ENCODE measurements at places on chromosomes 7 and 10. TPM values are rescaled to one million over a fixed set of nuclear protein-coding genes. Genes with fewer than 3 reads are reported as not detected.

The FAM25G gene
- 0.63 TPM for total RNA-seq

The CALHM2 gene
- 34.8 TPM for total RNA-seq

The MINDY4 gene
- total RNA-seq, result not detected

The PLEKHA8 gene
- 26.2 TPM for total RNA-seq

The SLC18A3 gene
- total RNA-seq, result not detected

The FAM221A gene
- 1.5 TPM for total RNA-seq

The ADCY1 gene
- not detected for total RNA-seq

The SAP25 gene
- total RNA-seq, result 0.30 TPM

The TNPO3 gene
- total RNA-seq, result 80.2 TPM

The ZCCHC24 gene
- 53.1 TPM for total RNA-seq

The CLDN15 gene
- total RNA-seq, result 6.4 TPM

The KIF11 gene
- total RNA-seq, result 70.5 TPM

The STAMBPL1 gene
- 4.7 TPM for total RNA-seq

GRCh38 chr7:134722786-134723322 lies 56.6 kb upstream of the CALD1 start:
- H3K4me1 ChIP-seq, result no peaks in the 10 kb centered on the region
- H3K27me3 ChIP-seq, result no peaks in the 10 kb centered on the region
- H3K27ac ChIP-seq, result no peak overlapping the region
- no peak overlapping the region for H3K4me3 ChIP-seq
- no peaks in the 10 kb centered on the region for H3K36me3 ChIP-seq
- DNase-seq, result no peak

DNA sequence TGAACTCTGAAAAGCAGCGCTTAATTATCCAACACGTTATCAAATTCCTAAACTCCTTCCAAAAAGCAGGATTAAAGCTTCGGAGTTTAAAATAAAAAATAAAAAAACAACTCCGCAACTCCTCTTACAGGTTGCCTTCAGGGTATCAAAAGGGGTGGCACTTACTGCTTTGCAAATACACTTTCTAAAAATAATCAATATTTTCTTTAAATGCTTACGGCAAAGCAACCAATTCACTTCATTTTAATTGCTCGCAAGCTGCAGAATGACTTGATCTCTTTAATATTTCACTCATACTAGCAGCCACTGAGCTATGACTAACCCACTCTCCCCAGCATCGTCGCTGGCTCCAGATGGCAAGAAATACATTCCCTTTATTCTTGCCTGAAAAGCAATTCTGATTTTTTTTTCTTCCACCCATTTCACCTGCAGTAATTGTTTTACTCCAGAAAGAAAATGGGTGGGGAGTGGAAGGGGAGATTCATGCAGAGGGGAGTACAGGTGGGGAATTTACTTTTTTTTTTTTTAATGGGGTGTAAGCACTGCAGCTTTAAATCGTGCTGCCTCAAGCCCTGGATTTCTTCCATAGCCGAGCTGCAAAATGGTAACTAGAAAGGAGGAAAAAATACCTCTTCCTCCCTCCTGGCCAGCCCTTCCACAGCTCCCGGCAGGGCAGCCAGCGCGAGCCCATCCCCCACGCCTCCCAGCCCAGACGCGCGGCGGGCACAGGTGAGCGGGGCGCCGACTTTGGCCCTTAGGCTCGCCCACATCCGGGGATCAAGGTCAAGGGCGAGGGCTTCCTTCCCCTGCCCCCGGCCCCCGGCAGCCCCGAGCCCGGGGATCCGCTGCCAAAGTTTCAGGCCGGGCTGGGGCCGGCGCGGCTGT lies 54.2 kb upstream of the FHIP2A start:
- peaks cover 6% of the 10 kb centered on the region for H3K4me1 ChIP-seq
- H3K27me3 ChIP-seq, result peaks cover 23% of the 10 kb centered on the region
- peak overlapping the region; percentile 40 for H3K4me3 ChIP-seq
- H3K36me3 ChIP-seq, result no peaks in the 10 kb centered on the region

DNA sequence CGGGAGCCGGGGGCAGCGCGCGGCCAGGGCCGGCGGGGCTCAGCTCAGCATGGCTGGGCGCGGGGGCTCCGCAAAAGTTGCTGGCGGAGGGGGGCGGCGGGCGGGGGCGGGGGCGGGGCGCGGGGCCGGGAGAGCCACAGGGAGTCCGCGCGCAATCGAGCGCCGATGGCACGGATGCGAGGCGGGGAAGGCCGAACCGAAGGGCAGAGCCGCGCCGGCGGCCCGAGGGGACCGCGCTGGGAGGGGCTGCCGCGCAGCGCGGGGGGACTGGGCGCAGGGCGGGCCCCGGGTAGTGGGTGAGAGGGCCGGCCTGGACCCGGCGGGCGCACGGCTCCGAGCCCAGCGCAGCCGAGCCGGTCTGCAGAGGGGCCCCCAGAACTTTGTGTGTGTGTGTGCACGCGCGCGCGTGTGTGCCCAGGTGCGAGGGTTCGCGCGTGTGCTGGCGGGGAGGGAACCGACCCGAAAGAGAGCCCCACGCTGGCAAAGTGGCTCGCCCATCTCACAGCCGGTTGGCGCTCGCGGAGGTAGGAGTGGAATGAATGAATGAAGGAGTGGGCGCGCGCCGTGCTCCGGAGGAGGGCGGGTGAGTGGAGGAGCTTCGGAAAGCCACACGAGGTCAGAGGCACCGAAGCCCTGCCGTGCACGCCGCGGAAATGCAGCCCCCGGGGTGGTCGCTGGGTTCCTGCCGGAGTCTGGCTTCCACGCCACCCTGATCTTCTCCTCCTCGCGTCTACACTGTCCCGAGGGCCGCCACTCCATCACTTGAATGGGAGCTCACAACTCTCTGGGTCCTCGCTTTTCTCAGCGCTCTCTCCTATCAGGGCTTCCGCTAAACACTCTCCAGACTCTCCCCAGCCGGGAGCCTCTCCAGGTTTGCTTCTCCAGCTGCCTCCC lies at the start of gene HIPK2:
TSS of gene HIPK2 (minus strand) at position 51 of the 894 bp plus-strand sequence. CDS start 375 bp downstream, outside the sequence.
- DNase-seq, result peak; percentile 85
- H3K4me1 ChIP-seq, result no peaks in the 10 kb centered on the region
- peak within 1 kb of the TSS; percentile 41 for H3K27ac ChIP-seq
- 0 out of 2 replicates have a peak, but pooled peaks cover 6% of the 10 kb centered on the region for H3K36me3 ChIP-seq
- H3K4me3 ChIP-seq, result peak within 1 kb of the TSS; percentile 99

DNA sequence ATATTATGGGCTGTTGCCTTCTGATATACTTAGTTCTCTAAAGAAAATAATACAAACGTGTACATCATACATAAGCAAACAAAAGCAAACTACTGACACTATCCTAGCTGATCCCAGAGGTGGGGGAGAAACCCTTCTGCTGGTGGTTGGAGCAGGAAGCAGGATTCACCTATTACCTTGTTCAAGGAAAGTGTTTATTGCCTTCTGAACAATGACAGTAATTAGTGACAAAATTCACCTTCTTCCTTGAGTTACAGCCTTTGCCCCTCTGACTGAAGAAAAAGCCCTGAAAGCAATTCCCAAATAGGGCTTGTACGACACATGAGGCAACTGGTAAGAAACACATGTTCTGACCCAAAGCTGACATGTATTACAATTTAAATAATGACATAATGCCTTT lies 118.8 kb upstream of the AKR1E2 start:
- no peak overlapping the region for H3K4me3 ChIP-seq
- H3K27me3 ChIP-seq, result no peaks in the 10 kb centered on the region
- H3K27ac ChIP-seq, result no peak overlapping the region
- no peaks in the 10 kb centered on the region for H3K36me3 ChIP-seq
- DNase-seq, result no peak

GRCh38 chr7:8411103-8411502 lies 22.3 kb upstream of the NXPH1 start:
- H3K27ac ChIP-seq, result no peak overlapping the region
- no peak overlapping the region for H3K4me3 ChIP-seq
- no peaks in the 10 kb centered on the region for H3K36me3 ChIP-seq
- DNase-seq, result no peak

- no peak for DNase-seq
- no peak overlapping the region for H3K27ac ChIP-seq
- peaks cover 8% of the 10 kb centered on the region for H3K4me1 ChIP-seq
- H3K27me3 ChIP-seq, result no peaks in the 10 kb centered on the region
- peak overlapping the region; percentile 84 for H3K4me3 ChIP-seq
- peaks cover 5% of the 10 kb centered on the region for H3K36me3 ChIP-seq
Observed at GRCh38 chr7:27171637-27172314, 2.3 kb downstream of the HOXA10 start.

DNA sequence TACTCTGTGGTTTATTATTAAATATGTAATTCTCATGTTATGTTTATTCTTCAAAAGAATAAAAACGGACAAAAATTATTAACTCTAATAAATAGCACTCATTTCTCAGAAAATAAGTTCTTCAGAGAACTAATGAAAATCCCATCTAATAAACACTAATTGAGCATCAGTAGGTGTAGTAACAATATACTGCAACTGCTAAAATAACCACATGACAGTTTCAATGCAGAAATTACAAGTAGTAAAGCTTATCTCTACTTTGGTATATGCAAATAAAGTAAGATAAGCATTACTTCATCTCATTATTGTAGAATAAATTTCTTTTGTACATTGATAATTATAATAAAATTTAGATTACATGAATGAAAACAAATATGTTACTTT lies 56.4 kb upstream of the DKK1 start:
- H3K4me3 ChIP-seq, result no peak overlapping the region
- H3K27me3 ChIP-seq, result no peaks in the 10 kb centered on the region
- H3K36me3 ChIP-seq, result no peaks in the 10 kb centered on the region
- DNase-seq, result no peak

DNA sequence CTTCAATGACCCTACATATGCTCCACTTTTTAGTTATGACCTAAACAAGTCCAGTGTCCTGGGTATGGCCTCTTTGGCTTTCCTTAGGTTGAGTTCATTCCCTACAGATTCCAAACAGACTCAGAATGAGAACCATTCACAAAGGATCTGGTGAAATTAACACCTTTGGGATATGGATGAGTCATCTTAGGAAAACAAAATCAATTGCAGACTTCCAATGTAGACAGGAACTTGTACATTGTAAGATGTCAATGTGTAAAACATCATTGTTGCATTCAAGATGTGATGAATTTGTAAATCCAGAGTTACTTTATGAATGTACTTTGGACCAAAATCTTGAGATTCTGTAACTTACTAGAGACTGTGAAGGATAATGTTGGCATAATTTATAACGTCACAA lies 43.4 kb upstream of the HECTD2 start:
- no peak overlapping the region for H3K27ac ChIP-seq
- no peaks in the 10 kb centered on the region for H3K27me3 ChIP-seq
- no peaks in the 10 kb centered on the region for H3K36me3 ChIP-seq
- H3K4me1 ChIP-seq, result no peaks in the 10 kb centered on the region
- H3K4me3 ChIP-seq, result no peak overlapping the region

DNA sequence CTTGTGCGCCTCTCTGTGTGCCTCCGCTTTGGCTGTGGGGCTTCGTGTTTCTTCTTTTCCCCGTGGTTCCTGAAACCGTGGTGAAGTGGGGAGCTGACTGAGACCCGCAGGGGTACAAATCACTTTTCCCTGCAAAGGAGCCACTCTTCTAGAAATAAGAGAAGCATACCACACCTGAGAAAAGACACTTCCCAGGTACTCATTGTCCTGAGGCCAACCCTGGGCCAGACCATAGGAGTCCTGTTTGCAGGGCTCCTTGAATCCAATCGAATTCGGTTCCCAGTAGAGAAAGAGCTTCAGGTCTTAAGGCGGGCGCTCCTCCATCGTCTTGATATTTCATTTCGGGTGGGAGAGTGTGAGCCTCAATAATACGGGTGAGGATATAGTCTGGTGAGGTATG lies 32.4 kb upstream of the ZNF273 start:
- no peak for DNase-seq
- H3K4me3 ChIP-seq, result no peak overlapping the region
- H3K27ac ChIP-seq, result no peak overlapping the region

- no peaks in the 10 kb centered on the region for H3K27me3 ChIP-seq
- no peak overlapping the region for H3K27ac ChIP-seq
- no peak overlapping the region for H3K4me3 ChIP-seq
- no peaks in the 10 kb centered on the region for H3K36me3 ChIP-seq
- peaks cover 16% of the 10 kb centered on the region for H3K4me1 ChIP-seq
- no peak for DNase-seq
Observed at GRCh38 chr7:36522453-36523007, 132.9 kb downstream of the ANLN start.

DNA sequence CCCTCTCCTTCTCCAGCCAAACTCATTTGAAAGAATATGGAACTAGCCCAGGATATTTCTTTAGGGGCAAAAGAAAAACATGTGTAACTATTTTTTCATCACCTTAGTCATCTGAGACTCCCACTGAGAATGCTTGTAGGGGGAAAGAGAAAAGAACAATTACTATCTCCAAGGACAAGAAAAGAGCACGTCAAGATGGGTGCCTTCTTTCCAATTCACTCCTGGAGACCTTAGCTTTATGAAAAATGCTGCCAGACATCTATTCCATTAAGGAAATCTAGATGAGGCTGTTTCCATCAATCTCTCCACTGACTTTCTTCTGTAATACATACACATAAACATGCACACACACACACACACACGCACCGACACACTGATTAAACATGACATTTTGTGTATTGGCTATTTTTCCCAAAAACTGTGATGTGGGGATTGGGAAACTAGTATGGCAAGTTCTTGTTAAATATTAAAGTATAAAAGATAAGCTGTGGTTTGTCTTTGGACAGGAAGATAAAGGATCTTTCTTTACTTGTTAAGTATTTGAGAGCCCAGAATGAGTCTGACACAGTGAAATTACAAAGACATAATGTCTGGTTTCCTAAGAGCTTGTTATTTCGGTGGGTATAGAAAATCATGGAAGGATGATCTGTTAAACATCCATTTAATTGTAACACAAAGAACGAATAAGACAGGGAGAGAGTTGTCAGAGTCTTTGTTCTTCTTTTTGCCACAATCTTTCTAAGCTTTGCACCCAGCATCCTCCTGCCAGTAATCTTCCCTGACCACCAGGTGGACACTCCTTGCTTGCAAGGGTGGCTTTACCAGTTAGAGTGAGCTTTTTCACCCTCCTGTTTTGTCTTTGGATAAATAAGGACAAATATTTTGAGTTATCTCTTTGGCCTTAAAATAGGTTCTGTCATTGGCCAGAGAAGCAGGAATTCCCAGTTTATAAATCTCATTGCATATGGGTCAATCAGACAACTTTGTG lies 177.3 kb upstream of the TMEM72 start:
- H3K27ac ChIP-seq, result no peak overlapping the region
- H3K27me3 ChIP-seq, result no peaks in the 10 kb centered on the region
- no peak overlapping the region for H3K4me3 ChIP-seq
- H3K4me1 ChIP-seq, result no peaks in the 10 kb centered on the region
- no peak for DNase-seq

DNA sequence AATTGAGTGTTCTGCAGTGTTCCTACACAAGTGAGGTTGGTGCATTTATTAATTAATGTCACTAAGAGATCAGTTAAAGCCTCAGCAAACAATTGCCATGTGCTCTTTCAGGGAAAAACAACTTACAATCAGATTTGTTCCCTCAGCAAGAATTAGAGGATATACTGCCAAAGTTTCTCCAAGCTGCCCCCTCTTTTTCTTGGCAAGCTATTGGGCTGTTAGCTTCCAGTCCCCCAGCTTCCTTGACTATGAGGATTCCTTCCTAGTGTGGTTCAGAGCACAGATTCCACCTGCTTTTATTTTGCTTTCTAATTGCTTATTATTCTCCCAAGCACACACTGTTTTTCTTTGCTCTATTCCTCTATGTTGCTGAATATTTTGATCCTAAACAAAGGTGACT lies 112.7 kb downstream of the RBM20 start:
- DNase-seq, result no peak
- H3K27ac ChIP-seq, result no peak overlapping the region
- H3K4me1 ChIP-seq, result peaks cover 6% of the 10 kb centered on the region
- no peaks in the 10 kb centered on the region for H3K36me3 ChIP-seq

Data from SJCRH30 (cell line).